ENCODE measurements at places on chromosomes 5 and 9.

GRCh38 chr9:89839449-89839848 lies 234.6 kb downstream of the GADD45G start:
- H3K36me3 ChIP-seq, result no peaks in the 10 kb centered on the region
- no peak for DNase-seq
- no peaks in the 10 kb centered on the region for H3K4me1 ChIP-seq
- no peaks in the 10 kb centered on the region for H3K27me3 ChIP-seq

DNA sequence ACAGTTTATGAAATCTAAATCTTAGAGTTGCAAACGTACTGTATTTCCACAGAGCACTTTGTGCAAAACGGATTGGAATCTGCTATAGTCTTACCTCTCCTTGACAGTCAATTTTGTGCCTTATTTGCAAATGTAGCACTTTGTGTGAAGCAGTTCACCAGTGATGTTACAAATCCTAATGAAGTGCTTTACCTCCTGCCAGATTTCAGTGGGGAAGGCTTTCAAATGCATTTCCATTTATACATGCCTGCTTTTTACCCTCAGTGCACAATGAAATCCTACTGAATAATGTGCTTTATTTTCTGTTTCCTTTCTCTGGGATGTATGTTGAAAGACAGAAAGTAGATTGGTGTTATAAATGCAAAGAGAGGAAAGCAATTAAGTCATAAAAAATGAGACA lies 2141.6 kb upstream of the C9orf72 start:
- DNase-seq, result no peak
- no peak overlapping the region for H3K4me3 ChIP-seq
- no peaks in the 10 kb centered on the region for H3K4me1 ChIP-seq
- H3K36me3 ChIP-seq, result no peaks in the 10 kb centered on the region

- no peak for DNase-seq
- H3K27me3 ChIP-seq, result no peaks in the 10 kb centered on the region
- H3K27ac ChIP-seq, result no peak overlapping the region
- no peaks in the 10 kb centered on the region for H3K36me3 ChIP-seq
- no peaks in the 10 kb centered on the region for H3K4me1 ChIP-seq
Measured at GRCh38 chr5:59819806-59820205, 73.7 kb downstream of the PDE4D start.

GRCh38 chr5:9888501-9888901 lies 258.4 kb upstream of the TAS2R1 start:
- no peaks in the 10 kb centered on the region for H3K4me1 ChIP-seq
- DNase-seq, result no peak
- H3K27ac ChIP-seq, result no peak overlapping the region
- H3K27me3 ChIP-seq, result no peaks in the 10 kb centered on the region
- no peaks in the 10 kb centered on the region for H3K36me3 ChIP-seq

- H3K27me3 ChIP-seq, result no peaks in the 10 kb centered on the region
- no peaks in the 10 kb centered on the region for H3K36me3 ChIP-seq
- no peak for DNase-seq
- H3K4me3 ChIP-seq, result no peak overlapping the region
- no peak overlapping the region for H3K27ac ChIP-seq
- no peaks in the 10 kb centered on the region for H3K4me1 ChIP-seq
Measured at GRCh38 chr5:31232273-31232888, 38.9 kb downstream of the CDH6 start.

DNA sequence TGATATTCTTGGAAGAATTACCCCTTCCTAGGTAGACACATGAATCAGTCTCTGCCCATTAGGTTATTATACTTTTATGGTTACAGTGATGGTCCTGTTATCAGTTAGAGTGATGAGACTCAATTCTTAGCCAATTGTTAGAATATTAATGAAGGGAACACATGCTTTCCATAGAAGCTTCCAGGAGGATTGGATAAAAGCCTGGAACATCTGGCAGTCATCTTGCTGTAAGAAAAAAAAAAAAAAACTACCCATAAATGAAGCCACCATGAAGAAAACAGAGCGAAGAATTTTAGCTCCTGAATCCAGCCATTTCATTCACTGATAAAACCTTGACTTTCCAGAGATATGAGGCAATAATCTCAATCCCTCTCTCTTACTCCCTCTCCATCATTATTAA lies 262.5 kb upstream of the GRIN3A start:
- no peaks in the 10 kb centered on the region for H3K36me3 ChIP-seq
- H3K4me1 ChIP-seq, result no peaks in the 10 kb centered on the region
- H3K27ac ChIP-seq, result no peak overlapping the region

- no peaks in the 10 kb centered on the region for H3K4me1 ChIP-seq
- DNase-seq, result no peak
- H3K4me3 ChIP-seq, result no peak overlapping the region
- H3K36me3 ChIP-seq, result no peaks in the 10 kb centered on the region
Measured at GRCh38 chr9:111222757-111223156, 107.3 kb downstream of the OR2K2 start.

GRCh38 chr9:87857141-87857947 lies 25.3 kb upstream of the SPATA31E1 start:
- no peaks in the 10 kb centered on the region for H3K27me3 ChIP-seq
- H3K27ac ChIP-seq, result no peak overlapping the region
- no peaks in the 10 kb centered on the region for H3K4me1 ChIP-seq
- no peak for DNase-seq

DNA sequence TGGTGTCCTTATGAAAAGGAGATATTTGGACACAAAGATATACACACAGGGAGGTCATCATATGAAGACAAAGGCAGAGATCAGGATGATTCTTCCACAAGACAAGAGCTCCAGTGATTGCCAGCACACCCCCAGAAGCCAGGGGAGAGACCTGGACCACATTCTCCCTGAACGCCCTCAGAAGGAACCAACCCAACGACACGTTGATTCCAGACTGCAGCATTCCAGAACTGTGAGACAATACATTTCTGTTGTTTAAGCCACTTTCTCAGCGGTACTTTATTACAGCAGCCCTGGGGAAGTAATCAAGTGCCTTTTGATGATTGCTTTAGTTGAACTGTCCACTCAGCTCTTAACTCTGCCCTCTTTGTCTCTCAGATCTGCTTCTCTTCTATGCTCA lies 285.5 kb upstream of the SMARCA2 start:
- no peaks in the 10 kb centered on the region for H3K36me3 ChIP-seq
- no peaks in the 10 kb centered on the region for H3K27me3 ChIP-seq
- DNase-seq, result no peak
- H3K27ac ChIP-seq, result no peak overlapping the region
- no peaks in the 10 kb centered on the region for H3K4me1 ChIP-seq

GRCh38 chr9:132037458-132037857 lies 42.2 kb downstream of the MED27 start:
- H3K27ac ChIP-seq, result no peak overlapping the region
- no peak for DNase-seq
- no peaks in the 10 kb centered on the region for H3K4me1 ChIP-seq
- no peaks in the 10 kb centered on the region for H3K36me3 ChIP-seq

GRCh38 chr5:179376701-179377420 lies 31.6 kb upstream of the ADAMTS2 start:
- no peak for DNase-seq
- no peaks in the 10 kb centered on the region for H3K36me3 ChIP-seq
- H3K4me3 ChIP-seq, result no peak overlapping the region
- H3K27me3 ChIP-seq, result no peaks in the 10 kb centered on the region

DNA sequence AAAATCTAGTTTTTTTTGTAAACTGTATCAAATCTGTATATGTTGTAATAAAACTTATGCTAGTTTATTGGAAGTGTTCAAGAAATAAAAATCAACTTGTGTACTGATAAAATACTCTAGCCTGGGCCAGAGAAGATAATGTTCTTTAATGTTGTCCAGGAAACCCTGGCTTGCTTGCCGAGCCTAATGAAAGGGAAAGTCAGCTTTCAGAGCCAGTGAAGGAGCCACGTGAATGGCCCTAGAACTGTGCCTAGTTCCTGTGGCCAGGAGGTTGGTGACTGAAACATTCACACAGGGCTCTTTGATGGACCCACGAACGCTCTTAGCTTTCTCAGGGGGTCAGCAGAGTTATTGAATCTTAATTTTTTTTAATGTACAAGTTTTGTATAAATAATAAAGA lies 24.3 kb downstream of the HMGCR start:
- no peak overlapping the region for H3K27ac ChIP-seq
- H3K4me3 ChIP-seq, result no peak overlapping the region
- DNase-seq, result no peak
- no peaks in the 10 kb centered on the region for H3K36me3 ChIP-seq
- no peaks in the 10 kb centered on the region for H3K4me1 ChIP-seq
- no peaks in the 10 kb centered on the region for H3K27me3 ChIP-seq

GRCh38 chr9:108282872-108283271 lies 572.9 kb downstream of the ACTL7B start:
- H3K4me3 ChIP-seq, result no peak overlapping the region
- no peak for DNase-seq
- H3K4me1 ChIP-seq, result no peaks in the 10 kb centered on the region
- H3K27ac ChIP-seq, result no peak overlapping the region
- no peaks in the 10 kb centered on the region for H3K36me3 ChIP-seq

DNA sequence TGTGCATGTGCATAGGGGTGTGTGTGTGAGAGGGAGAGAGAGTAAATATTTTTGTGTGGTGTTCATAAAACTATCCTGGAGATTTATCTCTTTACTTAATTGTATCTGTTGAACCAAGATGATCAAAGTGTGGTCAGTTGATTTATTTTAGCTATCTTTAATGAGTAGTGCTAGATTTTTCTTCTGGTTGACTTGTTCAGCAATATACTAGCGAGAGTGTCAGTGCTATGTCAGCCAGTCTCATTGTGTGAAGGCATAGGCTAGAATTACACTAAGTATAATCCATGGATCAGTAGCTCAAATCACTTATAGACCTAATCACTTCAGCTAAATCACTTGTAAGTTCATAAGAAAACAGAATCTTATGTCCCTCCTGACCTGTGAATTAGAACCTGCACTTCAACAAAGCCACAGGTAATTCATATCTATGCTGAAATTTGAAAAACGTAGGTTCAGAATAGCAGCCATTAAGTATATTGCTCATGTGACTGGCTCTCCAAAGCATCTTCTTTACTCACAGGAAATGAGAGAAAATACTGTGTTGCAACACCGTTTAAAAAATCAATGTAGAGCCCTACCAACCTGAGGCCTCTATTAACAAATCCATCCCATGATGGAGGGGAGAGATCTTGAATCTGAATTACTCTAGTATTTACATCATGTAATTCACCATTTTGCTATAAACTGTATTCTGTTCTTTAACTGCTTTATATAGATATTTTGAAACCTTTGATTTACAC lies 203.1 kb upstream of the ACTBL2 start:
- no peaks in the 10 kb centered on the region for H3K27me3 ChIP-seq
- H3K27ac ChIP-seq, result no peak overlapping the region
- no peak for DNase-seq
- H3K36me3 ChIP-seq, result no peaks in the 10 kb centered on the region
- H3K4me3 ChIP-seq, result no peak overlapping the region
- peaks cover 8% of the 10 kb centered on the region for H3K4me1 ChIP-seq

DNA sequence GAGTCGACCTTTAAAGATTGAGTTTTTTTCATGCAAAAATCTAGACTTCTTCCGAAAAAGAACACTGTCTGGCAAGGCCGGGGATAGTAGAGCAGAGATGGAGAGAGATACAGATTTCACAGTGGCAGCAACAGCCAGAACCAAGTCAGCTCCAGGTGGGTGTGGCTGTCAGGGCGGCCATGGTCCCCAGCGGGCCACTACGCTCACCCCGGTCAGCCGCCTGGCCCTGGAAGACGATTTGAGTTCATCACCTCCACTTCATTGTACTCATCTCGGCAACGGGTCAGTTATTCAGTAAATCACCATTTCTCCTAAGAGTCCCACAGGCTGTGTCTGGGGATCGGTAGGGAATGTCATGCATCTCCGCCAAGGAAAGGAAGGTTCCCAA lies 53.0 kb downstream of the ZNF354C start:
- H3K27ac ChIP-seq, result no peak overlapping the region
- H3K36me3 ChIP-seq, result no peaks in the 10 kb centered on the region
- no peak for DNase-seq

GRCh38 chr5:31048282-31049270 lies 144.9 kb upstream of the CDH6 start:
- H3K36me3 ChIP-seq, result no peaks in the 10 kb centered on the region
- DNase-seq, result no peak

GRCh38 chr5:121429761-121430160 lies 421.9 kb upstream of the FTMT start:
- H3K4me3 ChIP-seq, result no peak overlapping the region
- H3K27me3 ChIP-seq, result no peaks in the 10 kb centered on the region
- H3K27ac ChIP-seq, result no peak overlapping the region
- H3K36me3 ChIP-seq, result no peaks in the 10 kb centered on the region
- no peaks in the 10 kb centered on the region for H3K4me1 ChIP-seq
- DNase-seq, result no peak

DNA sequence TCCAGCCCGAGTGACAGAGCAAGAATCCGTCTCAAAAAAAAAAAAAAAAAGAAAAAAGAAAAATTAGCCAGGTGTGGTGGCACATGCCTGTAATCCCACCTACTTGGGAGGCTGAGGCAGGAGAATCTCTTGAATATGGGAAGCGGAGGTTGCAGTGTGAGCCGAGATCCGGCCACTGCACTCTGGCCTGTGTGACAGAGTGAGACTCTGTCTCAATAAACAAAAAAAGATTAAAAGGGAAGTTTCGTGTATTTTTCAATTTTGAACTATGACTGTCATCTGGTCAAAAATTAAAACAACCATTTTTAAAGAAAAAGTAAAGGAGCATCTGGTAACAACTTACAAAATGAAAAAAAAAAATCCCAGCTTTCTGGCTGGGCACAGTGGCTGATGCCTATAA lies 36.3 kb upstream of the PLIN2 start:
- no peak for DNase-seq
- H3K27ac ChIP-seq, result no peak overlapping the region

GRCh38 chr5:40733434-40733833 lies 22.3 kb downstream of the TTC33 start:
- H3K36me3 ChIP-seq, result no peaks in the 10 kb centered on the region
- H3K4me3 ChIP-seq, result no peak overlapping the region
- no peak overlapping the region for H3K27ac ChIP-seq
- no peaks in the 10 kb centered on the region for H3K27me3 ChIP-seq
- peaks cover 4% of the 10 kb centered on the region for H3K4me1 ChIP-seq

GRCh38 chr5:153276151-153276550 lies 214.3 kb upstream of the GRIA1 start:
- no peak overlapping the region for H3K4me3 ChIP-seq
- no peaks in the 10 kb centered on the region for H3K27me3 ChIP-seq
- H3K27ac ChIP-seq, result no peak overlapping the region

DNA sequence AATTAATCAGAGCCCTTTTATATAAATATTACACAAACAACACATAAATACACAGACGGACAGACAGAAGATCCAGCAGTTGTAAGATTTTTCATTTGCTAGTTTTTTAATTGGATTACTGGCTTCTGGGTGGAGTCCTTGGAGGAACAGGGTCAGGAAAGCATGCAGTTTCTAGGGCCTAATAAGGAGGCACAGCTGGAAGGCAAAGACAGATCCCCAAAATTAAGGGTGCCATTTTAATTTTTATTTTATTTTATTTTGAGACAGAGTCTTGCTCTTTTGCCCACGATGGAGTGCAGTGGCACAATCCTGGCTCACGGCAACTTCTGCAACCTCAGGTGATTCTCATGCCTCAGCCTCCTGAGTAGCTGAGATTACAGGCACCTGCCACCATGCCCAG lies 49.5 kb downstream of the PTGS1 start:
- H3K36me3 ChIP-seq, result no peaks in the 10 kb centered on the region
- H3K4me3 ChIP-seq, result no peak overlapping the region
- no peaks in the 10 kb centered on the region for H3K27me3 ChIP-seq

- no peaks in the 10 kb centered on the region for H3K27me3 ChIP-seq
- no peak overlapping the region for H3K4me3 ChIP-seq
- H3K4me1 ChIP-seq, result no peaks in the 10 kb centered on the region
- no peak for DNase-seq
- H3K27ac ChIP-seq, result no peak overlapping the region
- H3K36me3 ChIP-seq, result no peaks in the 10 kb centered on the region
Measured at GRCh38 chr5:123472150-123472924, 39.6 kb upstream of the CSNK1G3 start.

GRCh38 chr9:118473521-118473920 lies 769.3 kb downstream of the TLR4 start:
- H3K4me3 ChIP-seq, result no peak overlapping the region
- H3K4me1 ChIP-seq, result no peaks in the 10 kb centered on the region
- no peak overlapping the region for H3K27ac ChIP-seq
